ENCODE measurements at places on chromosomes 3 and 15.

DNA sequence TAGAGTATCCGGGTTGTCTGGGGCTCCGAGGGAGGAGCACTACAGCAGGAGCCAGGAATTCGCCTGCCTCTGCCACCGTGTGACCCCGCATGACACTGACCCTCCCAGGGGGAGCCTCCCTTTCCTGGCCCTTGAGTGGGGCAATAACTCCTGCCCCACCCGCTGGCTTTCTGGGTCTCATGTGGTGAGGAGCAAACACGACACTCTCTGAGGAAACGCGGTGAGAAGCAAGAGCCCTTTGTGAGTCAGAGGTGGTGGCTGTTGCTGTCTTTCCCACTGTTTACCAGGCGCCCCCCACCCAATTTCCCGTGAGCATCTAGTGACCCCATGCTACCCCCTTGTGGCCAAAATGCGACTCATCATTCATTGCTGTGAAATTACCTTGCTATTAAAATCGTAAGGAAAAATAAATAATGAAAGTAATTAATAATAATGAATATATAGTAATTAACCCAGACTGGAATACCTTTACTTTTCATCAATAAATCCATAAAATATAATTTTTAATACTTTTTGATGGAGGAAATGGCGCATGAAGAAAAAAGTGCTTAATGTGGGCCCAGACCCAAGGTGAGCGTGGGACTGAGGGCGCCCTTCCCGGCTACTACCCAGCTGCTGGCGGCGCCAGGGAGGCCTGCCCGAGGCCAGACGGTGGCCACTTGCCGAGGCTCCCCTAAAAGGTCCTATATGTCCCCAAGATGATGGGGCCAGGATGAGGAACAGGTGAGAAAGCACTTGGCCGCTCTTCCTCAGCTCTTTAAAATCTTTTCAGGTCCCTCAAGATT lies 29.3 kb downstream of the CCNL1 start:
- peak; percentile 48 for DNase-seq

GRCh38 chr3:43957553-43957952 lies 266.8 kb downstream of the ABHD5 start:
- peak; percentile 57 for DNase-seq

DNA sequence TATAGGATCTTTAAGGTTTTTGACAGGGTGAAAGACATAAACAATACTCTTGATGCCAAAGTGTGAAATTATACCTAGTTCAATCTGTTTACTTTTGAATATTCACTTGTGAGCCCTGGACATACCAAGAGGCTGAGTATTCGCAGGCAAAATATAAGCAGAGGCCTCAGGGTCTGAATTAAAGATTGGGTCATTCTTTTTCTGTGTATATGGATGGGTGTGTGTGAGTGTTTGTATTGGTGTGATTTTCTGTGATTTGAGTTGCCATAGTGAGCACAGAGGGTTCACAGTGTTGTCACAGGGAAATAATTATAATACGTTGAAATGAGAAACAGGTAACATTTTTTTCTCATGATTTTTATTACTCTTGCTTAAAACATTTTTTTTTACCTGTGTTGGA lies 770.7 kb upstream of the ALCAM start:
- DNase-seq = no peak

GRCh38 chr3:194929578-194929960 lies 243.9 kb downstream of the FAM43A start:
- no peak for DNase-seq

- DNase-seq = no peak
These were observed 31.3 kb upstream of the FOXP1 start for GRCh38 chr3:71614869-71615268.

GRCh38 chr15:38564557-38565286 lies at the start of gene RASGRP1:
RASGRP1 (minus strand) TSS chr15:38564814; CDS start chr15:38564628, 186 bp downstream.
- DNase-seq = peak; percentile 87

DNA sequence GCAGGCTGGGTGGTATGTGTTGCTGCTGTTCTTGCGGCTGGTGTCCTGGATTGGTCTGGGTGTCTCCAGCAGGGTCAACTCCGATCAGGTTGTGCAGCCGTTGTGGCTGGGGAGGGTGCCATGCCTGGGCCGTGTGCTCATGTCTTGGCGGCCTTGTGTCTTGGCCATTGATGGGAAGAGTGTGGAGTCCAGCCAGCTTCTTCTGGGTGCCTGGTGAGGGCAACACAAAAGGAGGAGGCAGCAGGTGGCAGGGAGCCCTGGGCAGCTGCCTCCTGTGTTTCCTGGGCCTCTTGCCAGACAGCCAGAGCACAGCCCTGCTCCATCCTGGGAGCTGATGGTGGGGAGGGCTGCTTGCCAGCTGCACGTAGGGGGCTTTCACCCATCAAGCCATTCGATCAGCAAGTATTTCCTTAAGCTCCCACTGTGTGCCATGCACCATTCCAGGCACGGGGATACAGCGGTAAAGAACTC lies 4.3 kb downstream of the CHAC1 start:
- DNase-seq = no peak

DNA sequence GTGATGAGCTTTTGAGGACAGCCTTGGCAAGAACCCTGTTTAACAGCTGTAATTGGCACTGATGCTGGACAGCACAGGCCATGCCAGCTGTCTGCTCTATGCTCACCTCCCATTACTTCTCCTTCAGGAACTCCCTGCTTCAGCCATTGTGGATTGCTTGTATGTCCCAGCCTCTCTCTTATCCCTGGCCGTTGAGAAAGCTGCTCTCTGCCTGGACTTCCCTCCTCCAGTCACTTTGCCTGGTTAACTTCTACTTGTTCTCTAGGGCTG lies 444.5 kb downstream of the EPHB1 start:
- no peak for DNase-seq

GRCh38 chr15:70099967-70100473 lies 2.3 kb upstream of the TLE3 start:
- peak; percentile 57 for DNase-seq

- DNase-seq = no peak
These were observed 130.6 kb downstream of the LRIG1 start for GRCh38 chr3:66370179-66370578.

DNA sequence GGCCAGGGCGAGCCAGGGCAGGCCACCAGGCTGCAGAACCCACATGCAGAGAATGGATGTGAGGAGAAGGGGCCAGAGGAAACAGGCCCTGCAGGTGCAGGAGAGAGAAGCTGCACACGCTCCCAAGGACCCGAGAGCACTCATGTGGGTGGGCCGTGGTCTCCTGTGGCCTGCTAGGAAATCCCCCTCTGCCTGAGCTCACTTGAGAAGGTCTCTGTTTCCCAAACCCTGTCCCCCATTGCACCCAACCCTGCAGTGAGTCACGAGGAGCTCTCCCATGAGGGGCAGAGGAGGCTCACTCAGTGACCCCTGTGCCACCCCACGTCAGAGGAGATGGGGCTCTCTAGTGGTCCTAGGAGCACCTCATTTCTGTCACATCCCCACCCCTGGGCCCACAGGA lies 111.1 kb downstream of the KLF13 start:
- DNase-seq = peak; percentile 77

DNA sequence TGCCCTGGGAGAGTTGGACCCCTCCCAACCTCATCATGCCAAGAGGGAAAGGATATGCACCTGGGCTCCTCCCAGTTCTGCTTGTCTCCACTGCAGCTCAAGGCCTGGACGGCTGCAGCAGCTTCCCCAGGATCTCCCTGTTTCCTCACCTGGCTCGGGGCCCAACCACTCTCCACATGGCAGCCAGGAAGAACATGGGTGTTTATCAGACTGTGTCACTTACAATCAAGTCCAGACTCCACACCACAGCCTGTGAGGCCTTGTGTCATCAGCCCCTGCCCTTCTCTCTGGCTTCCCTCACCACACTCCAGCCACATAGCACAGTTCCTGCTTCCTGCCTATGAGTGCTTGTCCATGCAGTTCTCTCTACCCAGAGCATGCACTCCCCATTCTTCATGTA lies 534.4 kb downstream of the EPHB1 start:
- no peak for DNase-seq

GRCh38 chr3:15427981-15428380 lies 583 bp downstream of the EAF1 start:
- no peak for DNase-seq

- DNase-seq = no peak
These were observed 20.2 kb upstream of the SCG3 start for GRCh38 chr15:51661072-51661471.

DNA sequence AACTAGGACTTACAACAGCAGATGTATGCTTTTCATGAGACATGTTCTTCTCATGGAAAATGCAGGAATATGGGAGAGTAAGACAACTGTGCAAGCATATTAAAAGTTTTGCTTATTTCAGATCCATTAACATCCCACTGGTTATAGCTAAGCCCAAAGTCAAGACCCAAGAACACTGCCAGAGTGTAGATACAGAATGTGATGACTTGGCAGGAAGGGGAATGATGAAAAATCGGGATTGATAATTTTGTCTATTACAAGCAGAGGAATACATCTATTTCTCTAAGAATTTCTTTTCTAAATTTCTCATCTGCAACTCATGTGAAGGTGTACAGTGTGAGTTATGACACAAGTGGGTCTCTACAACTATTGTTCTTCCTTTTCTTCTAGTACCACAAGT lies 76.4 kb downstream of the SPATA16 start:
- DNase-seq = no peak

DNA sequence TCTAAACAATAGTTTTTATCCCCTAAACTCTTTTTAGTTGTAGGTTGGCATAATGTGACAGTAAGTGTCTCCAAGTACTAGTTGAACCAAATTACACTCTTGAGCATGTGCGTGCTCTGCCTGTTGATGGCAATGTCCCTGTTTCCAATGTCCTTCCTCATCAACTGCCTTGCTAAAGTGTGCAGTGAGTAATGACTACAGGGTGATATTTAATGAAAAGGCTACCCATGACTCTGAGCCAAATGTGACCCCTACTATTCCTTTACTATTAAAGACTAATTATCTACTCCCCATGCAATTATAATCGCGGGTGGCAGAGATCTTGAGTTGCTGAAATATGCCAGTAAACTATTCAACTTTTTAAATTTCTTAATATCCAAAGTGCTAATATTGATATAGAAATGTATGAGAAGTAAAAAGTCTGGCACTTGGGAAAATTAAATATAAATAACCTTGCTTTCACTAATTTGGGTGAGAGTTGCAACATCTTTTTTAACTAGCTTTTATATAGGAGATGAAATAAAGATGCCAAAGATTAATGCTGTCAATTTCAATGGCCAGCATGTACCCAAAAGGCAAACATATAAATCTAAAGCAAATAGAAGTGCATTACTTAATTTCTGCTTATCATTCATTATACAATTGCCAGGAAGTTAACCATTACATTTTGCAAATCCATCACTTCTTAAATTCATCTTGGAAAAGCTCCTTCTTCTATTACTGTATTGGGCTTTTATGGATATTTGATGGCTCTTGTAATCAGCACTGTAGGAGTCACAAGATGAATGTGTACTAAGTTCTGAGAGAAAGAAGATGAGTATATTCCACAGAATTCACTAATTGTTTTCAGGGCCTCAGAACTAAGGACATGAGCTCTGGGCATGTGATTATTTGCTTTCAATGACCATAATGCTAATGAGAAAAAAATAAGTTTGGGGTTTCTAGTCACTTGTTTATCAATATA lies 518.2 kb upstream of the NAALADL2 start:
- no peak for DNase-seq

GRCh38 chr15:63860155-63860554 lies 26.4 kb upstream of the HERC1 start:
- no peak for DNase-seq

DNA sequence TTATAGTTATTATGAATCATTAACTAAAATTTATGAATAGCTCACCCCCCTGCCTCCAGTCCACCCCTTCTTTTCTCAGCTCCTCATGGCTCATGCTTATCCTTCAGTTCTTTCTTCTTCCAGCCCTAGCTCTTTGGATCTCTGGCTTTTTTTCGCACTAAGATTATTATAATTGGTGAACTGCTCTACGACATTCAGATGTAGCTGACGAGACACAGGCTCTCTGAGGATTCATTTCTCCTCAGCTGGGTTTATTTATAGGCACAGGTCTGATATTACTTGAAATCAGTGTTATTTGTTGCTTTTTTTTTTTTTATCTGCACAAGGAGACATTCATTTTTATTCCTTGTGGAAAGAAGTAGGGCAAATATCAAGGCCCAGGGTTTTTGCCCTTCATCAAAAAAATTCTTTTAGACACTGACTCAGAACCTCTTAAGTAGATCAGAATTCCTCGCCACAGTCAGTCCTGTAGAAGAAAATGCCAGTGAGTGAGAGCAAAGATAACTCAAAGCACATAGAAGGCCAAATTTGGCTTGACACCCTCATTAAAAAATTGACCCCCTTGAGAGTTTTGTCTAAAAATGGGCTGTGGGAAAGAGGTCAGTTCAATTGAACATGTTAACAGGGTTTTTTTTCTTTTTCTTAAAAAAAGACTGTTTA lies 106.6 kb downstream of the MYH15 start:
- no peak for DNase-seq

DNA sequence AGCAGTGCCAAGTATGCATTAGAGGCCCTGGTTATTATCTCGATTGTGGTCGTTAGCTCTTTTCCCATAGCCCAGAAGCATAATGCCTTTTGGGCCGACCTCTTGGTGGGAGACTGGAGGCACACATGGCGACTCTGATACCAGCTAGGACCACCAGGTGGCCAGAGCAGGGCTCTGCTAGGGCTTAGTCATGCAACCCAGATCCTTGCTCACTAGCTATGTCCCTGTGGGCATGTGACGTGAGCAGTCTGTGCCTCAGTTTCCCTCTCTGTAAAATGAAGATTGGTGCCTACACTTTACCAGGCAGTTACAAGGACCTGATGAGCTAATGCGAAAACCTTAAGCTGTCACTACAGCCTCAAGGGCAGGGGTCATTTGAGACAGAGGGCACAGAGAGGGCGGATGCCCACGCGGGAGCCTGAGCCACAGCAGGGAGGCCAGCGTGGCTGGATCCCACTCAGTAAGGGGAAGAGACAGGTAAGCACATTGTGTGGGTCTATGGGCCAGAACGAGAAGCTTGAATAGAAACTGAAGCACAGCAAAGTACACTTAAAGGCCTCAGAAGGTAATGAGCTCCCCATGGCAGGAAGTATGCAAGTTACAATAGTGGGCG lies 8.8 kb downstream of the KLF15 start:
- DNase-seq = no peak

DNA sequence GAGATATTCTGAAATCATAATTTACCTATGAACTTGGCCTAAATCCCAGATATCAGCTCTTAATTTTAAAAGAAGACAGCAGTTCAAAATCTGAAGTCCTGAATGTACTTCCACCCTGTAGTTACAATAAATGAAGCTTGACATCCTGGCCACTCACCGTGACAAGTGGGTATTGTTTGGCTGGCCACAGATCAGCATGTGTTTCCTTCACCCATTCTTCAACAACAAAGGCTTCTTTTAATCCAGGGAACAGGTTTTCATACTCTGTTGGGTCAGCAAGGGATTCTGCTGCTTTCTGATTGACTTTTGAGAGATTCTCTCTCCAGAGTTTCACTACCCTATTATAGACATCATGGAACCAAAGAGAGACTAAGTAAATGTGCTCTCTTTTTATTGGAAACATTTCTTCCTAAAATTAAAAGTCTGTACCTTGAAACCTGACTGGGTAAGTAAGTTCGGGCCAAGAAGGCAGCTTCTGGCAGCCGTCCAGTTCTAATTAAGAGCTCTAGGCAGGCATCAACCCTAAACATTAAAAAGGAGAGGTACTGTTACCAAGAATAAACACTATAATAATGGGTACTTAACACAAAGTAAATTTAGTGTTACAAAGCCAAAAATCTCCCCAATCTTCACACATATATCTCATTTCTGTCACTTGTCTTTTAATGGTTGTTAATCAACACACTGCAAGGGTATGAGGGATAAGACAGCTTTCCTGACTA lies 15.2 kb downstream of the MRPS22 start:
- no peak for DNase-seq

GRCh38 chr3:14248849-14249523 lies 70.4 kb downstream of the LSM3 start:
- no peak for DNase-seq
